ENCODE measurements at places on chromosomes 6 and 20.

GRCh38 chr6:57064809-57065208 lies 18.3 kb downstream of the KIAA1586 start:
- no peak for DNase-seq

DNA sequence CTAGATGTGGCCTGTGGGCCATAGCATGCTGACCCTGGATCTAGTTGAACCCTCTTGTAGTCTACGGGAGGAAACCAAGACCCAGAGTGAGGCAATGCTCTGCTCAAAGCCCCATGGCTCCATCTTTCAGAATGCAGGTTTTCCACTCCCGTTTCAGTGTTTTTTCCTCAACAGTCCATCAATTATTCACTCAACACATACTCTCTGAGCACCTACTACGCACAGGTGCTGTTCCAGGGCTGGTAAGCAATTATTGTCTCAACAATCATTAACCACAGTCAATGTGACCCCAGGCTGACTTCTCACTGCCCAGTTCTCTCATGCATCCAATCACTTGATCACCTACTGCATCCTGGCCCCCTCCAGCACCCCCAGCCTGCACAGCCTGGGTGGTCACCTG lies 20.0 kb downstream of the MOCS1 start:
- DNase-seq: no peak

DNA sequence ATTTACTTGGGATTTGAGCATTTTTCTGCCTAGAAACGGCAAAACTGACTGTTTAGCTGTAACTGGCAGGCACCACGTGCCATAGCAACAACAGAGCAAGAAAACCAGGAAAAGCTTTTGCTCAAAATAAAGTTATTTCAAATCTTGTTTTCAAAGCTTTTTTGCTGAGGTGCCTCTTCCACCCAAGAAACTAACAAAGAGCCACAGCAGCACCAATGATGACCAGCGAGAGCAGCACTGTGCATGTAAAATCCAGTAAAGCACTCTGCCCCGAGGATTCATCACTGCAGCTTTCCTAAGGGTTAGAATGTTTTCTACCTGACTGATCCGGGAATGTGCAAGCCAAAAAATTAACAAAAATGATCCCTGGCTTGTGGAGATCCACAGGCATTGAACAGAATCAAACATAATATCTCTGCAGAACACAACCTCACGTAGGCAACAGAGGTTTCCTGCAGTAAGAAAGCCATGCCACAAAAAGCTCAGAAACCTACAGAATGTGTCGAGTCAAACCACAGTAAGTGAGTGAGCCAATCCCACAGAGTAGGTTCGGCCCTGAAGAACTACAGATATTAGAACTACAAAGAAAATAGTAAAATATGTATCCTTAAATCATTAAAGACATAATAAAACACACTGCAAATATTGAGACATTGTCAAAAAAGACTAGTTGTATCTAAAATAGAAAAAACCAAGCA lies 7.4 kb upstream of the ULBP3 start:
- DNase-seq: no peak

DNA sequence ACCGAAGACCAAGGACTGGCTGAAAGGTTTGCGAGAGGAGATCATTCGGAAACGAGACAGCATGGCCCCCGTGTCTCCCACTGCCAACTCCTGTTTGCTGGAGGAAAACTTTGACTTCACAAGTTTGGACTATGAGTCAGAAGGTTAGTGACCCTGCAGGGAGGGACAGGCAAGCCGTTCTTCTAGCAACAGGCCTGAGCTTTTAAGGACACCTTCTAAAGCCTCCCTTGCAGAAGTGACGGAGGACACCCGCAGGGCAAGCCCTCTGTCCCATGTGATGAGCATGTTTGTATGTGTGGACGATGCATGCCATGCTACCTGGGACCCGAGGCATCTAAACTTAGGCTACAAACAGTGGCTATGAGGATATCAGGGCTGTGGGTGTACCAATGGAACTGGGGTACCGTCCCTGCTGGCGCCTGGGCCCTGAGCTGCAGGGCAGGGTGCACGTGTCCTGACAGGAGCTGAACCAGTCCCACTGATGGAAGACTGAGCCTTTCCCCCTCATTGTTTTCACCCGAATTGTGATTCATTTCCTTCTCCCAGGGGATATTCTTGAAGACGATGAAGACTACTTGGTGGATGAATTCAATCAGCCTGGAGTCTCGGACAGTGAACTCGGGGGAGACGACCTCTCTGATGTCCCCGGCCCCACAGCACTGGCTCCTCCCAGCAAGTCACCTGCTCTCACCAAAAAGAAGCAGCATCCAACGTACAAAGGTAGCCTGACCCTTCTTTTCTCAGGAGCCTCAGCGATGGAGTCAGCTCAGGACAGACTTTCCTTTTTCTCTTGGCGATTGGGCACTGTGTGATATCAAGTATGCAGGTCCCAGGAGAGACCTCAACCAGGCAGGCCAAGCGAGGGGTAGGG lies 84.4 kb downstream of the SERAC1 start:
- DNase-seq: no peak

GRCh38 chr20:43831481-43832065 lies 83.1 kb upstream of the TOX2 start:
- no peak for DNase-seq

- no peak for DNase-seq
These were observed 460.9 kb upstream of the SULF2 start for GRCh38 chr20:48246061-48246790.

GRCh38 chr6:82484001-82484400 lies 120.4 kb downstream of the TPBG start:
- DNase-seq: no peak

GRCh38 chr6:157300436-157300835 lies 22.9 kb downstream of the TMEM242 start:
- DNase-seq: no peak

- DNase-seq: no peak
These were observed 23.9 kb downstream of the EDN1 start for GRCh38 chr6:12313992-12314589.

GRCh38 chr6:109031416-109031815 lies 63.2 kb downstream of the SESN1 start:
- DNase-seq: no peak

- no peak for DNase-seq
These were observed 73.3 kb upstream of the SASH1 start for GRCh38 chr6:148269386-148269785.

DNA sequence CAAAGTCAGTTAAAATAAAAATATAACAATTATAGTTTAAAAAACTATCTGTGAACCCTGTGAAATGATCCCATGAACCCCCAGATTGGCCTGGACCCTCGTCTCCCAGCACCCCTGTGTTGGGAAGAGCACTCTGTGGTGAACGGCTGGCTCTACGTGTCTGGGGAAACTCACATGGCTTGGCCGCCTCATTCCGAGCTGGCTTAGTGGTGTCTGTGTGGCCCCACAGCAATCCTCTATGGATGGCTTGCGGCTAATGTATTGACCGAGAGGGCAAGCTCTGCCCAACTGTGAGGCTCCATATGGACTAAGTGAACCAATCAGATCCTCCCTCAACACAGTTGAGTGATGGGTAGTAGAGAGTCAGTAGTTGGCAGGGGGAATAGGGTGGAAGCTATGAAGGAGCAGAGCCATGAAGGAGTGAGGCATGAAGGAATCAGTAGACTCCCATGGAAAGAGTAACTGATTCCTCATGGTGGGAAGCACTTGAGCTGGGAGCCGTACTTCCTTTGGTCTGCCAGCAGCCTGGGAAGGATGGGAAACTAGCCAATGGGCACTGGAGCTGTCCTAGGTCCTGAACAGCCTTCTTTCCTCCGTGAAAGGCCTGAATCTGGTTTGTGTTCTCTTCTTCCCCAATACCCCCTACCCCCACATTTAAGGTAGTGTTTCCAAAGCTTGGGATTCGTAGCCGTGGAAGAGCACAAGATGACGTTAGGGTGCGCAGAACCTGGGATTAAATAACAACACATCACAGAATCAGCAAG lies 21.6 kb upstream of the ZNF831 start:
- DNase-seq: no peak

- no peak for DNase-seq
These were observed 6.7 kb downstream of the SRC start for GRCh38 chr20:37352608-37352980.

- DNase-seq: peak; percentile 56
These were observed 642.1 kb downstream of the EPHA7 start for GRCh38 chr6:92777146-92777740.

- no peak for DNase-seq
These were observed 585.3 kb upstream of the BTBD3 start for GRCh38 chr20:11332381-11332780.

- no peak for DNase-seq
These were observed 34.7 kb downstream of the GNAS-AS1 start for GRCh38 chr20:58816051-58816450.

DNA sequence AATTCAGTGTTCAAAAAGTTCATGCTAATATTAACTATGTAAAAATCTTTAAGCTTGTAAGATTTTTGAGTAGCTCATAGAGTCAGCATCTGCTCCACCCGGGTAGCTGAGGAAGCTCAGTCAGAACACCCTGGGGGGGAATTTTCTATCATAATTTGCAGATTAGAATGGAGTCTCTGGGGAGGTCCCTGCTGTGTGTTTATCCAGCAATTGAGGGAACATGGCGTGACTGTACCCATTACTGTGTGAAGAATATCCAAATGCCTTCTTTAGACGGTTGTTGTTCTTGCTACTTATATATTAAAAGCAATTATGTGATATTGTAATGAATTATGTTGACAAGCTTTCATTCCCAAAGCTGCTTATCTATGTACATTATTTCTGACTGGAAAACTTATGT lies 64.8 kb downstream of the AIG1 start:
- peak; percentile 53 for DNase-seq

DNA sequence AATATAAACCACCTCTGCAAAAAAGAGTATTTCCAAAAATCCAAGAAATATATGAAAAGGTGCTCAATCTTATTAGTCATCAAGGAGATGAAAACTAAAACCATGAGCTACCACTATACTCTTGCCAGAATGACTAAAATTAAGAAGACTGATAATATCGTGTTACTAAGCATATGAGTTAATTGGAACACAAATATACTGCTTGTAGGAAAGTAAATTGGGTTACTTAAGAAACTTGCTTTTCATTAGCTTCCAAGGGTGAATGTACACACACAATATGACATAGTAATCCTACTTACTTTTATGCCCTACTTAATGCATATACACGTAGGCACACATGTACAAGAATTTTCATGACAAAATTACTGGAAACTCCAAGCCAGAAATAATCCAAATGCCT lies 3.4 kb downstream of the THEMIS start:
- peak; percentile 3 for DNase-seq

GRCh38 chr6:75776461-75776860 lies 27.4 kb downstream of the MYO6 start:
- DNase-seq: no peak

DNA sequence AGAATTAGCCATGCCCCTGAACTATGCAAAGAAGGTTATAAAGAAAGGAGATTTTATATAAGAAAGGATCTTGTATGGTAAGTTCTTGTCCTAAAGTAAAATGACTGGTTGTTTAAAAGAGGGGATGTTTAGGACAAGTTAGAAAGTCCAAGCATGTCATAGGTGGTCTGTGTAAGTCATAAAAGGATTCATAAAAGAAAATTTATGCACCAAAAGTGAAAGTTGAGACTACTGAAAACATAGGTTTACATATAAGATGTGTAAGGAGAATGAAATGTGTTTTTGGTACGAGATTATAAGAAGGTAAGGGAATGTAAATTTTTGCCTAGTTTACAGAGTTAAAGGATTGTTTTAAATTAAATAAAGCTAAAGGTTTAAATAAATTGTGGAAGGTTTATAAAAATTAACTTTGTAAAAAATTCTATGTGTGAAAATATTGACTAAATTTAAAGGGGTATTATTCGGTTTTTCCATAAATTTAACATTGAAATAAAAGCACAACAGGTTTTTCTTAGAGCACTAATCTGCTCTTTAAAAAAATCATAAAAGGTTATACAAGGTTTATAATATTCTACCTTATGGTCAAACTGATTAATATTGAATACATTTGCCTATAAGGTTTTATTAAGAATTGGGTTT lies 93.6 kb upstream of the UST start:
- DNase-seq: no peak

- no peak for DNase-seq
These were observed 128.8 kb downstream of the FOXO3 start for GRCh38 chr6:108689272-108690161.

GRCh38 chr6:51533962-51534361 lies 553.5 kb downstream of the PKHD1 start:
- no peak for DNase-seq

DNA sequence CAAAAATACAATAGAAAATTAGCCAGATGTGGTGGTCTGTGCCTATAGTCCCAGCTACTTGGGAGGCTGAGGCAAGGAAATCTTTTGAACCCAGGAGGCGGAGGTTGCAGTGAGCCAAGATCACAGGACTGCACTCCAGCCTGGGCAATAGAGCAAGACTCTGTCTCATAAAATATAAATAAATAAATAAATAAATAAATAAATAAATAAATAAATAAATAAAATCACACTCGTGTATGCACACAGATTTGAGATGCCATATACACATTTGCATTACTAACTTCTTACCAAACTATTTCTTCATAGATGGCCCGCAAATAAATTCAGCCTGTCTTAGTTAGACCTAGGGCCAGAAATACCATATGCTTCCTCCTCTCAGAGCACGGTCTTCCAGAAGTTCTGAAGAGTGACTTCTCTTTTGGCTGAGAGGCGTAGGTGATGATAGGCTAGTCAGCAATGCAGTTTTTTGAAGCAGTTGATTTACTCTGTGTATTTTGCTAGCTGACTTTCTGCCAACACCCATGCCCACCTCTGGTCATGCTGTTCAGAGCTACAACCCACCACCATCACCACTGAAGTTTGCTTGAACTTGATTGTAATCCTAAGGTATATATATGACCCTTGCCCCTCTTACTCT lies 150.1 kb downstream of the SASH1 start:
- no peak for DNase-seq

GRCh38 chr20:7702141-7702540 lies 238.1 kb downstream of the HAO1 start:
- DNase-seq: peak; percentile 61

DNA sequence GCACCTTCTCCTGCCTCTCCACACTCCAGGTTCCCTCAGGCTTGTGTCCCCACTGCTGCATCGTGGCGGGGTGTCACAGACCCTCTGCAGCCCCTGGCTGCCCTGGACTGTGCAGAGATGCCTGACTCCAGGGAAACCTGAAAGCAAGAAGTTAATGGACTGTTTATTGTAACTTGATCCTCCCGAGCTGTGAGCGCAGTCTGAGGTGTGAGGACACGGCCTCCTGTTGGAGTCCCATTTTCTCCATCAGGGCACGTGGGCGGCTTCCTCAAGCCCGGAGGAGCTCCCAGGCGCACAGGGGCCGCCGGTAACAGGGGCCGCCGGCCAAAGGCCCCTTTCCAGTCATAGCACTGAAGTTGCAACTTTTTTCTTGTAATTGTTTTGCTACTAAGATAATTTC lies 16.9 kb downstream of the RBM38 start:
- DNase-seq: no peak

DNA sequence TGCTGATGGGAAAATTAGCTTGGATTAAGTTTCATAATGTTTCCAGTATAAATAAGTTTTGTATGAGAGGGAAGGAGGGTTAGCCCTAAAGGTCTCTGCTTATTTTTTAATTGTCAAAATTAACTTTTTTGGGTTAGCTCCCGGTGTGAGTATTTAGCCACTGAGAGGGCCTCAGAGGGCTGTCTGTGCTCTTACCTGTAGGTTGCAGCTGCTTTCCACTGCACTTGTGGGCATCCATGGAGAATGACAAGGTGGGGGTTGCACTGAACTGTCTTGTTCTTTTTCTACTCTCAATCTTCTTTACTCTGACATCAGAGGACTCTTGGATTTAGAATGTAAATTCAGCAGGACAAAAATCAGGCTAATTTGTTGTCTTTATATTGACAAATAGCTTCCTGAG lies 81.4 kb downstream of the CD164 start:
- DNase-seq: peak; percentile 10
